CD14-positive monocyte (primary cell): ENCODE measurements at places on chromosomes 13 and 19. TPM values are rescaled to one million over a fixed set of nuclear protein-coding genes. Genes with fewer than 3 reads are reported as not detected.
A peak's percentile ranks its signal among the peaks of the same experiment; 100 is the strongest.

AZU1 gene
- 4.3 TPM for polyA plus RNA-seq

DKKL1 gene
- polyA plus RNA-seq: not detected

ACER1 gene
- polyA plus RNA-seq: not detected

EFNA2 gene
- polyA plus RNA-seq: not detected

DNA sequence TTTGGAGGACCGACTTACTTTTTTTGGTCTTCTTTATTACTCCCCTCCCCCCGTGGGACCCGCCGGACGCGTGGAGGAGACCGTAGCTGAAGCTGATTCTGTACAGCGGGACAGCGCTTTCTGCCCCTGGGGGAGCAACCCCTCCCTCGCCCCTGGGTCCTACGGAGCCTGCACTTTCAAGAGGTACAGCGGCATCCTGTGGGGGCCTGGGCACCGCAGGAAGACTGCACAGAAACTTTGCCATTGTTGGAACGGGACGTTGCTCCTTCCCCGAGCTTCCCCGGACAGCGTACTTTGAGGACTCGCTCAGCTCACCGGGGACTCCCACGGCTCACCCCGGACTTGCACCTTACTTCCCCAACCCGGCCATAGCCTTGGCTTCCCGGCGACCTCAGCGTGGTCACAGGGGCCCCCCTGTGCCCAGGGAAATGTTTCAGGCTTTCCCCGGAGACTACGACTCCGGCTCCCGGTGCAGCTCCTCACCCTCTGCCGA is 409 bp downstream of the FOSB start:
- H3K27me3 ChIP-seq: peaks cover 21% of the 10 kb centered on the region
- peaks cover 9% of the 10 kb centered on the region for H3K36me3 ChIP-seq
- peak overlapping the region; percentile 96 for H3K27ac ChIP-seq
- peaks cover 39% of the 10 kb centered on the region for H3K4me1 ChIP-seq
- peak overlapping the region; percentile 87 for H3K4me3 ChIP-seq
- peak; percentile 31 for DNase-seq

- no peak overlapping the region for H3K27ac ChIP-seq
- no peaks in the 10 kb centered on the region for H3K36me3 ChIP-seq
- no peak for DNase-seq
- H3K27me3 ChIP-seq: peaks cover 11% of the 10 kb centered on the region
- H3K4me3 ChIP-seq: no peak overlapping the region
- H3K4me1 ChIP-seq: no peaks in the 10 kb centered on the region
These were observed 45.4 kb upstream of the SPACA7 start for GRCh38 chr13:112330479-112331381.

- H3K27me3 ChIP-seq: no peaks in the 10 kb centered on the region
- H3K4me1 ChIP-seq: no peaks in the 10 kb centered on the region
- H3K36me3 ChIP-seq: peaks cover 100% of the 10 kb centered on the region
- H3K4me3 ChIP-seq: no peak overlapping the region
- DNase-seq: no peak
These were observed 53.8 kb downstream of the PARP4 start for GRCh38 chr13:24458736-24459135.

DNA sequence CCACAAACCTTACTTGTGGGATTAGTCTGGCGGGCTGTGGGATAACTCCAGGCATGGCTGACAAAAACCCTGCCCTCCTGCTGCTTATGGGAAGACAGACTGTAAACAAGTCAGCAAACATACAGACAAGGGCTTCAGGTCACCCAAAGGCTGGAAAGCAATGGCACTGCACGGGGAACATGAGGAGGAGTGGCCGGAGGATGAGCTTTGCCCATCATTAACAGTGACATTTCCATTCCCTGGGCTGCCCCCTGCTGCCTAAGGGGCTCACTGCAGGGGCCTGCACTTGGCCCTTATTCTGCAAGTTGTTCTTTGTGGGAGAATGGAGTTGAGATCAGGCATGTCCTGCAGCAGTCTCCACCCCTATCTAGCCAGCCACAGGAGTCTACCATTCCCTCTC is 91.3 kb downstream of the UQCRFS1 start:
- H3K27me3 ChIP-seq: no peaks in the 10 kb centered on the region
- no peaks in the 10 kb centered on the region for H3K36me3 ChIP-seq
- no peaks in the 10 kb centered on the region for H3K4me1 ChIP-seq
- H3K4me3 ChIP-seq: no peak overlapping the region

- H3K27me3 ChIP-seq: no peaks in the 10 kb centered on the region
- H3K4me3 ChIP-seq: no peak overlapping the region
- no peak overlapping the region for H3K27ac ChIP-seq
- DNase-seq: peak; percentile 19
- H3K36me3 ChIP-seq: no peaks in the 10 kb centered on the region
- H3K4me1 ChIP-seq: peaks cover 42% of the 10 kb centered on the region
These were observed 12.5 kb downstream of the GJB6 start for GRCh38 chr13:20219577-20219976.

DNA sequence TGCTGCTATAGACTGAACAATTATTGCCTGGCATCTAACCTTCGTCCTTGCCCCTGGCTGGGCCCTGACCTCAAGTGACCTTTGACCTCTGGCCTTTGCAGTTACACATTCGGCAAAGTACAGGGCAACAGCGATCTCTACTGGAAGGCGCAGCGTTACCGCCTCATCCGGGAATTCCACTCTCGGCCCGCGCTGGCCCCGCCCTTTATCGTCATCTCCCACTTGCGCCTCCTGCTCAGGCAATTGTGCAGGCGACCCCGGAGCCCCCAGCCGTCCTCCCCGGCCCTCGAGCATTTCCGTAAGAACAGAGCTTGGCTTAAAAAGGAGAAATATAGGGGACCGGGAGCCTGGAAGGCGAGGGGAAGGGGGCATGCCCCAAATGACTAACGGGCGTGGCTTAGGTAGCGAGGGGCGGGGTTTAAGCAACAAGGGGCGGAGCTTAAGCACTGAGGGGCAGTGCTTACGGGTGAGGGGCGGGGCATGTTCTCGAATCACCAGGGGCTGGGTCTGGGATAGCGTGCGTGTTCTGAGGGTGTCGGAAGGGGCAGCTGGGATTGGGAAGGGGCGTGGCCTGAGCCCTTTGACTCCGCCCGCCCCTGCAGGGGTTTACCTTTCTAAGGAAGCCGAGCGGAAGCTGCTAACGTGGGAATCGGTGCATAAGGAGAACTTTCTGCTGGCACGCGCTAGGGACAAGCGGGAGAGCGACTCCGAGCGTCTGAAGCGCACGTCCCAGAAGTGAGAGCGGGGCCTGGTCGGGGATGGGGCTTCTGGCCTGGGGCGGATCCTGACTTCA is 52.7 kb downstream of the TRPM4 start:
- H3K36me3 ChIP-seq: no peaks in the 10 kb centered on the region
- DNase-seq: peak; percentile 58
- H3K27me3 ChIP-seq: no peaks in the 10 kb centered on the region
- H3K4me1 ChIP-seq: peaks cover 42% of the 10 kb centered on the region
- peak overlapping the region; percentile 43 for H3K4me3 ChIP-seq

DNA sequence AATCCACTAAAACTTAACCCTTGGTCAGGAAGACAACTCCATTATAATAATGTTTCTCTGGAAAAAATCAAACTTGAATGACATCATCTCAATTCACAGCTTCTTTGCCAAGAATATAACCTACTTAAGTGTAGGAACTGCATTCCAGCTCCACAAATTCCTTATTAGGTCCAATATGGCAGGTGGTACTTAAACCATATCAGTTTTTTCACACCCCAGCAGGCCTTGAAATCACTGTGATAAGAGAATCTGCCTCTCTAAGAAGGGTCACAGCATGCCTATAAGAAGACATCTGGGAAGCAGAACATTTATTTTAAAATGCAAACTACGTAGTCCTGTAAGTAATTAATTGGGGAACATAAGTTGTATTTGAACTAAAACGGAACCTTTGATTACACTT is 687.8 kb downstream of the DIAPH3 start:
- no peaks in the 10 kb centered on the region for H3K36me3 ChIP-seq
- no peak overlapping the region for H3K4me3 ChIP-seq
- no peak overlapping the region for H3K27ac ChIP-seq
- DNase-seq: no peak
- no peaks in the 10 kb centered on the region for H3K27me3 ChIP-seq
- no peaks in the 10 kb centered on the region for H3K4me1 ChIP-seq

- DNase-seq: no peak
- H3K27ac ChIP-seq: no peak overlapping the region
These were observed 4.4 kb downstream of the TEKTIP1 start for GRCh38 chr19:3543150-3544057.

DNA sequence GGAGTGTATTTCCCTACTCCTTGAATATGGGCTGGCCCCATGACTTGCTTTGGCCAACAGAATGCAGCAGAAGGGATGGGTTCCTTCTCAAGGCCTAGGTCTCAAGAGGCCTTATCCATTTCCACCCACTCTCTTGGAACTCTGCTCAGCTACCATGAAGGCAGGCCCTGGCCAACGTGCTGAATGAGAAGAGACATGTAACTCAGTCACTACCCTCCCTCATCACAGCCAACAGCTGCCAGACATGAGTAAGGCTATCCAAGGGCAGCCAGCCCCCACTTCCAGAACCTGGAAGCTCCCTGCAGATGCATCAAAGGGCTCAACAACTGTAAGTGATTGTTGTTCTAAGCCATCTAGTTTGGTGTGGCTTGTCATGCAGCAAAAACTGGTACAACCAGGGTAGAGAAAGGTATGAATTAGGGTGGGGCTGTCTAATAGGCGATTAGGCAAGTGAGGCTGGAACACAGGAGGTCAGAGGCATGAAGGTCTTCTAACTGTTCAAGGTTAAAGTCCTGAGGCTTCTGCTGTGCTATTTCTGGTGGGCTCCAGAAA is 1.4 kb upstream of the RASL11A start:
- H3K4me1 ChIP-seq: peaks cover 42% of the 10 kb centered on the region
- no peak overlapping the region for H3K27ac ChIP-seq
- peaks cover 25% of the 10 kb centered on the region for H3K27me3 ChIP-seq
- H3K4me3 ChIP-seq: no peak overlapping the region

DNA sequence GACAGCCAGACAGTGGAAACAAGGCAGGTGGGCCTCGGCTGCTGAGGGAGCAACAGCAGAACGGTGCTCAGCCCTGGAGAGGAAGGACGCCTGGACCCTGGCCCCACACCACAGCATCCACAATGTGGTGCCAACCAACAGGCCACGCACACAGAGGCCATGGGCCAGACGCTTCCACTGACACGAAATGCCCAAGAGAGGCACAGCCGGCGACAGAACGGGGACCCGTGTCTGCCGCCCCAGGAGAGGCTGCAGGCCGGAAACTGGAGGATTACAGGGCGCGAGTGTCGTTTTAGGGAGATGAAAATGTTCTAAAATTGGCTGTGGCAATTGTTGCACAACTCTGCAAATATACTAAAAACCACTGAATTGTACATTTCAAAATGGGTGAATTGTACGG is 69.7 kb downstream of the RASA3 start:
- no peaks in the 10 kb centered on the region for H3K27me3 ChIP-seq
- H3K36me3 ChIP-seq: no peaks in the 10 kb centered on the region
- DNase-seq: peak; percentile 73
- peak overlapping the region; percentile 78 for H3K27ac ChIP-seq

DNA sequence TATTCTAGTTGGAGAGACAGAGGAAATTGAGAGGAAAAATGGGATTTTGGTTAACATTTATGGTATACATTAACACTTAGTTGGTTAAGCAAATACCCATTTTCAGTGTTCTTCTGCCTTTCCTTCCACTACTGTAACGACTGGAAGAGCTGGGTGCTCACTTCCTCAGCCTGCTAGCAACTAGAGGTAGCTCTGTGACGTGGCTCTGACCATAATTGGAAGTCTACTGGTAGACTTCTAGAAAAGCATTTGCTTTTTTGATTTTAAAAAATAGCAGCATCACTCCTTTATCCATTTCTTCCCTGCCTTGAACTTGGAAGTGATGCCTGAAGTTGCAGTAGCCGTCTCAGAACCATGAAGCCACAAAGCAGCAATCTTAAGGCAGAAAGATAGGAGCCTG is 15.9 kb downstream of the NHLRC3 start:
- no peaks in the 10 kb centered on the region for H3K4me1 ChIP-seq
- no peak overlapping the region for H3K4me3 ChIP-seq
- H3K27ac ChIP-seq: no peak overlapping the region
- peaks cover 59% of the 10 kb centered on the region for H3K36me3 ChIP-seq
- no peak for DNase-seq
- H3K27me3 ChIP-seq: no peaks in the 10 kb centered on the region

DNA sequence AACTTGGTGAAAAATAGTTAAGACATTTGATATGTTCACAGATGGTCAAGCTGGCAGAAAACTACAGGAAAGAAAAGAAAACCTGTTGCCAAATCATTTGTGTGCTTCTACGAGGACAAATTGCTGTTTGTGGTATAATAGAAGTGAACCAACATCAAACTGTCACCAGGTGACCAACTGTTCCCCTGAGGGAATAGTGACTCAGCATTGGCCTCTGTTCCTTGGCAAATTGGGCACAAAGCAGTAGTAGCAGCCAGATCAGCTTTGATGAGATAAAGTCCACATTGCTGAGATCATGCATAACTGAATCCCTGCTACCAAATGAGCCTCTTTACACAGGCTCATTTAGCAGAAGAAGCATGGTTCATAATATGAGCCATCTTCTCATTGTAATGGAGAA is 103.5 kb downstream of the POSTN start:
- no peak for DNase-seq
- no peaks in the 10 kb centered on the region for H3K36me3 ChIP-seq
- H3K27me3 ChIP-seq: no peaks in the 10 kb centered on the region
- no peaks in the 10 kb centered on the region for H3K4me1 ChIP-seq
- no peak overlapping the region for H3K4me3 ChIP-seq
- no peak overlapping the region for H3K27ac ChIP-seq

DNA sequence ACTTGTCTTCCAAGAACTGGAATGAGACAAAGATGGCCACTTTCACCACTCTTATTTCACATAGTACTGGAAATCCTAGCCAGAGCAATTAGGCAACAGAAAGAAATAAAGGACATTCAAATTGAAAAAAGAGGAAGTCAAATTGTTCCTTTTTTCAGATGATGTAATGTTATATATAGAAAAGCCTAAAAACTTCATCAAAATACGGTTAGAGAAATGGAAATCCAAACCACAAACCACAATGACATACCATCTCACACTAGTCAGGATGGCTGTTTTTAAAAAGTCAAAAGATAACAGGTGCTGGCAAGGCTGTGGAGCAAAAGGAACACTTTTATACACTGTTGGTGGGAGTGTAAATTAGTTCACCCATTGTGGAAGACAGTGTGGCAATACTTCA is 113.3 kb upstream of the SPRY2 start:
- no peaks in the 10 kb centered on the region for H3K36me3 ChIP-seq
- no peak overlapping the region for H3K4me3 ChIP-seq
- peaks cover 18% of the 10 kb centered on the region for H3K27me3 ChIP-seq
- peaks cover 40% of the 10 kb centered on the region for H3K4me1 ChIP-seq
- no peak overlapping the region for H3K27ac ChIP-seq

DNA sequence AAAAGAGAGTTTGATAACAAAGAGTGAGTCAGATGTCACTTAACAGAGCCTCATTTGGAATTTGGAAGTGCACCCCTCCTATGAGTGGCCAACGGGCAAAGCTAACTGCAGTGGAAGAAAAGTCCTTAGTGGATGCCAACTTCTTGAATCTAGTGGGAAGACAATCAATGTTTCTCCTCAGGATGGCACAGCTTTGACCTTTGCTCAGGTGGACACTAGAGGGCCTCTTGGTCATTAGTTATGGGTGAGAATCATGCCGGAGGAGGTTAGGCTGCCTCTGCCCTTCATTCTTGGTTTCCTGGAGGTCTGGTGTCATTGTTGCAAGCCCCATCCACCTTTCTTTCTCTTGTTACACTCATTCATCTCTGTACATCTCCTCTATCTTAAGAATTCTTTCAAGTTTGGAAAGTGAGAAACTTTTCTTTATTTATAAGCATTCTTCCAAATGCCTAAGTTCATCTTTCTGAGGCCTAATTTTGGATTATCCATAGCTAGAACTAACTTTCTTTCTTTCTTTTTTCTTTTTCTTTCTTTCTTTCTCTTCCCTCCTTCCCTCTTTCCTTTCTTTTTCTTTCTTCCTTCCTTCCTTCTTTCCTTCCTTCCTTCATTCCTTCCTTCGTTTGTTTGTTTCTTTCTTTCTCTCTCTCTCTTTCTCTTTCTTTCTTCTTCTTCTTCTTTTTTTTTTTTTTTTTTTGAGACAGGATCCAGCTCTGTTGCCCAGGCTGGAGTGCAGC is 327.2 kb upstream of the TSHZ3 start:
- H3K4me1 ChIP-seq: no peaks in the 10 kb centered on the region
- no peak for DNase-seq
